ENCODE measurements at places on chromosomes 5 and 9. TPM values are rescaled to one million over a fixed set of nuclear protein-coding genes. Genes with fewer than 3 reads are reported as not detected.

DNA sequence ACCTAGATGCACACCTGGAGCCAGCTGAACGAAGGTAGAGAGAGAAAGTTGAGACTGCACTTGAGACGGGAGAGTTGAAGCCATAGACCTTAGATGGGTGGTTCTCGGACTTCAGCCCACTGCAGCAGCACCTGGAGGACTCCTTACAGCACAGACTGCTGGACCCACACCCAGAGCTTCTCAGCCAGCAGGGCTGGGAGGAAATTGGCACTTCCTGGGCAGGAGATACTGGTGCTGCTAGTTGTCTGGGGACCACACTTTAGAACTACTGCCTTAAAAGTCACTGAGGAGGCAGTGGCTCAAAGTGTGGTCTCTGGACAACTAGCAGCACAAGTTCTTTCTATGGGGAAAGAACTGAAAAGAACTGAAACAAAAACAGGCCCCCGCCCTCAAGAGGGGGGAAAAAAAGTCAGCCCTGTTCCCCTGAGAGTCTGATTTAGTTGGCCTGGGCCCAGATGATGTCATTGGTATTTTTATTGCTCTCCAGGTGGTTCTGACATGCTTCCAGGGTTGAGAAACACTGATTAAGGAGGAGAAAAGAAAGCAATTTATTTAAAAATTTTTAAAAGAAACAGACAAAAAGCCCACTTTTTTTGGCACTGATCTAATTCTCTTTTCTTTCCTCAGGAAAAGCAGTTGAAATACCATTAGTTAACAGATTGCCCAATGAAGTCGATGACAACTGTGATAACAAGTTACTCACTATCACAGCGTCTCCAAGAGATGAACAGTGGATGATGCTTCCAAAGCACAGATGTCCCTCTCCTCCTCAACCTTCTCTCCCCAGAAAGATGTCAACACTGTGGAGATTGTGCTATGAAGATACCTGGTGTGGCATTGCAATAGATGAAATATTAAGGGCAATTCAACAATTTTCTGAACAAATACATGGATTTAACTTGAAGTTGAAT is 73.6 kb upstream of the ADAMTS16 start:
- DNase-seq = no peak

- DNase-seq = no peak
Observed at GRCh38 chr5:69281114-69281513, 46.4 kb downstream of the CDK7 start.

The ANKRD34B gene
- 1.5 TPM for total RNA-seq

DNA sequence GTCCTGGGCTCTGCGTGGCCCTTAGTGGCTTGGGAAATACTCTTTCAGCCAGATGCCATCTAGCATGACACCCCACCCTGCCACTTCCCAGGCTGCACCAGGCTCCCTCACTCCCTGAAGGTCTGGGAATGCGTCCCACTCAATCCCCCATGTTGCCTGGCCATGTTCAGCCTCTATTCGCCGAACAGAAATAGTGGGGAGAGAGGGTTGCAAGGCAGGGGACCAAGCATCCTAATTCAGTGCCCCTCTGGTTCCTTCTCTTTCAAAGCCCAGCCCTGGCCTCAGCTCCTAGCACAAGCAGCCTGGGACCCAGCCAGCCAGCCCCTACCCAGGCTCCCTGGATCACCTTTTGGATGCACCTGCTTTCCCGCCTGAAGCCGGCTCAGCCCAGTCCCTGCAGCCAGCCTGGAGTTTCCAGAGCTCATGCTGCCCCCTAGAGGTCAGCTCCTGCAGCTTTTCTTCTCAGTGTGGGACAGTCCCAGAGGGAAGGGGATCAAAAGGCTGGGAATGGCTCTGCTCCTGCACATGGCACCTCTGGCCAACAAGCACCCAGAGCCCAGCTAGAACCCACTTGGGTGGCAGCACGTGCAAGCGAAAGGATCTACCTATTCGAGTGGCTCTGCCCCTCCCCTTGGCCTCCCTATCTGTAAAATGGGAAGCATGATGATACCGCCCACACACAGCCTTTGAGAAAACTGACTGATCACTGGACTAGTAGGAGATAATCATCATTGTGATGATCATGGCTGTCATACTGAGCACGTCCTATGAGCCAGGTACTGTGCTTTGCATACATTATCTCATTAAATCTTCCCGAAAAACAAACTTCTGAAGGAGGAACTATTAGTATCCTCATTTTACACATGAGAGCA is 48.7 kb upstream of the C5orf58 start:
- no peak for DNase-seq

- DNase-seq = no peak
Observed at GRCh38 chr9:69945671-69946141, 97.9 kb upstream of the MAMDC2 start.

DNA sequence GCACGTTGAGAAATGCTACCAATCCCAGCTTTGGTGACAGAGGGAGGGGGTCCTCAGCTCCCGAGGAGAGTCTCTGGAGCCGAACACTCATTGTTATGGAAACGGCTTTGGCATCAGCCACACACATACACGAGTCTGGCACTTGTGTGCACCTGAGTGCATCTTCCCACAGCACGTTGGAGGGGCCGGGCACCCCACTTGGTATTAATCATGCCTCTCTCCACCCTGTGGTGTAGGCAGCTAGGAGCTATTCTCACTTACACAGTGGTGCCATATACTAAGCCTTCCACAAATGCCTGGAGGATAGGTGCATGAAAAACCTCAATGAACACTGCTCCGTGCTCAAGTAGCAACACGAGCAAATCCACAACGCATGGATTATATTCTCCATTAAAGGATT is 133.9 kb upstream of the PANK3 start:
- DNase-seq = no peak

DNA sequence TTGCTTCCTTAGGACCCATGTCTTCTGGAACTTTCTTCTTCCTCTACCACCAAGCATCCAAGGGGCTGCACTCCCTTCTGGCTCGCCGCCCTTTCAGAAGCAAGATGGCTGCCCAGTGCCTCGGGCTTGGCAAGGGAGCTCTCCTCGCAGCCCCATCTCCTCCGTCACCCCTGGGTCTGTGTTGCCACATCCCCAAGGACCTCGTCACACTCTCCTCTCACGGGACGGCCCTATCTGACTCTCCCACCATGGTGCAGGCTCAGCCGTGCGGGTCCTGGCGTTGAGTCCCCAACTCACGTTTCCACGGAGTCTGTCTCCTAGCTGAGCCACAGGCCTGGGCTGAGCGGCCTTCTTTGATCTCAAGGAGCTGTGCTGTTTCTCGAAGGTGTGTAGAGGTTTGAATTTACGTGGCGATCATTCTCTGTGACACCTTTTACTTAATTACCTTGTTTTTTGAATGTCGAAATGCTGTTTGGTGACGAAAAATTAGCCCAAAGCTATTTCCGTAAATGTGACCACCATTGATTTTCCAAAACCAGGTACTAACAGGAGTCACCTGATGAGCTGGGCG is 15.0 kb upstream of the SCGB3A1 start:
- DNase-seq = no peak

The ALDOB gene
- total RNA-seq = not detected

The DAB2 gene
- total RNA-seq = 12.6 TPM

DNA sequence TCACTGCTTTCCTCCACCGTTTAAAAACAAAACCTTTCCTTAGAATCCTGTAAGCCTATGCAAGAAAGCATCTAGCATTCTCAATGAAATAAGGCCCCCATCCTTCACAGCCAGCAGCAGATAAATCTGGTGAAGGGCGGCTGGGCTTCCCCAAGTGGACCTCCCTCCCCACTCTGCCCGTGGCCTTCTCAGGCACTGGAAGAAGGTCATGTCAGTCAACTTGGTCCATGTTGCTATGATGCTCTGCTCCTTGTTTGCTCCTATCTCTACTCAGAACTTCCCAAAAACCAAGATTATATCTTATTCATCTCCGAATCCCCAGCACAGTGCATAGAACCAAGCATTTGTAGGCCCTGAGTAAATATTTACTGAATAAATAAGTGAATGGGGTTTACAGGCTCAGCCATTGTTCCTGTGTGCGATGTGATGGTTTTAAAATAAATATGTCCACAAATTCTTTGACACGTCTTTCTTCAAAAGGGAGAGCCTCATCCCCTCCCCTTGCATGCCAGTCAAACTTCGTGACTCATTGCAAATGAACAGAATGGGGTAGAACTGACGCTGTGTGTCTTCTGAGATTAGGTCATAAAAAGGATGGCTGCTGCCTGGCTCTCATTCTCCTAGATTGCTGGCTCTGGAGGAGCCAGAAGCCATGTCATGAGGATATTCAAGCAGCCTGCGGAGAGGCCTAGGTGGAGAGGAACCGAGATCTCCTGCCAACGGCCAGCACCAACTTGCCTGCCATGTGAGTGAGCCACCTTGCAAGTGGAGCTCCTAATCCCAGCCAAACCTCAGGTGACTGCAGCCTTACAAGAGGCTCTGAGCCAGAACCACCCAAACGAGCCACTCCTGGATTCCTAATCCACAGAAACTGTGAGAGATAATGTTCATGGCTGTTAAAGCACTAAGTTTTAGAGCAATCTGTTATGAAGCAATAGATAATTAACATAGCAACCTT is 70.5 kb downstream of the MED27 start:
- no peak for DNase-seq

GRCh38 chr5:80884929-80885328 is 75.2 kb upstream of the RASGRF2 start:
- no peak for DNase-seq

- DNase-seq = no peak
Observed at GRCh38 chr9:89563571-89564345, 41.1 kb upstream of the GADD45G start.

- no peak for DNase-seq
Observed at GRCh38 chr5:98556712-98557111, 216.8 kb upstream of the RGMB start.

All from kidney epithelial cell (primary cell).